ENCODE measurements at places on chromosomes 4 and X.

- no peak for DNase-seq
Measured at GRCh38 chrX:108306086-108306485, 132.1 kb downstream of the COL4A6 start.

DNA sequence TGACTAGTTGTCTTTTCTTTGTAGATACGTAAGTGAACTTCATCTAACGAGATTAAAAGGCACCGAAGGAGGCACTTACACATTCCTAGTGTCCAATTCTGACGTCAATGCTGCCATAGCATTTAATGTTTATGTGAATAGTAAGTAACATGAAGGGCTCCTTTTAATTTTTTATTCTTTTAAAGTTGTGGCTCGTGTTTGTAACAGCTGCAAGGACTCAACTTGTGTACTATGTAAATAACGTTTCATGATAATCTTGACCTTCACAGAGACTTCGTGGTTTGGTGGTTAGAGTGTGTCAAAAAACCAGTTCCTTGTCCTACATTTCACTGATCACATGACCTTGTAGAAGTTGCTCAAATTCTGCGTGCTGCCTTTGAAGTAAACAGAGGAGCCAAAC, 51.6 kb downstream of the KIT start:
- DNase-seq: no peak

- no peak for DNase-seq
Measured at GRCh38 chr4:113959539-113959937, 19.9 kb downstream of the ARSJ start.

DNA sequence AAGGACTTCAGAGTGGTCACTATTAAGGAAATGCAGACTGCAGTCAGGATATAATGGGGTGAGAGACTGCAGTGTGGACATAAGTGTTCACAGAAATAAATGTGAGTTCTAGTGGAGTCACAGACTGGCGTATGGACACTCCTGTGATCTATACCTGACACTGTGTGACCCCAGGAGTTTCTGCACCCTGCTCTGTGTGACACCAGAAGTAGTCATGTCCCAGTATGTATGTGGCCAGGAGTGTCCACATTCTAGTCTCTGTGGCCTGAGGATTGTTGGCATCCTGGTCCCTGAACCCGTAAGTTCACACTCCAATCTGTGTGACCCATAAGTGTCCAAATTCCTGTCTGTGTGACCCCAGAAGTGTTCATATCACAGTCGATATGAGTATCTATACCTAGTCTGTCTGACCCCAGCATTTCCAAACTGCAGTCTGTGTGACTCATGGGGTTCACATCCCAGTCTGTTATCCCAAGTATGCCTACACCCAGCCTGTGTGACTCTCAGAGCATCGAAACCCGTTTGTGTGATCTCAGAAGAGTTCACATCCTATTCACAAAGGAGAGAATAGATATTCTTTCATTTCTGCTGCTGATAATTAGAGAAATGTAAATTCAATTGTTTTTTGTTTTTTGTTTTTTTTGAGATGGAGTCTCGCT, 16.3 kb downstream of the WDR13 start:
- DNase-seq: no peak

- no peak for DNase-seq
Measured at GRCh38 chr4:69069085-69069484, 27.2 kb upstream of the UGT2B7 start.

DNA sequence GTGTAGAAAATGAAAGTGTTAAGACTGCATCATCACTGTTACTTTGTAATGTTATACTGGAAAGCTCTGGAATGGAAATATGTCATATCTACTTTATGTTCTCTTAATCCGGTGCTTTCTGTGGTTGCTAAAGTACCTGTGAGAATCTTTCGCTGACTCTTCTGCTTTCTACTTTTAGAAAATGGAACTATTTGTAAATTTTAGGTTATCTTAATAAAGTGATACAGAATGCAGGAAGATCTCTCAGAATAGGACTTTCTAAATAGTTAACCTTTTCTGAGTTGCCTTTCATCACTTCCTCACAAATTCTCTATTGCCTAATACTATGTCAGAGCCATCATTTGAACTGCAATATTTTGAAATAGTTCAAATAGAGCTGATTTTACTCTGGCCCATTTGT, 69.3 kb downstream of the BMP2K start:
- DNase-seq: no peak

DNA sequence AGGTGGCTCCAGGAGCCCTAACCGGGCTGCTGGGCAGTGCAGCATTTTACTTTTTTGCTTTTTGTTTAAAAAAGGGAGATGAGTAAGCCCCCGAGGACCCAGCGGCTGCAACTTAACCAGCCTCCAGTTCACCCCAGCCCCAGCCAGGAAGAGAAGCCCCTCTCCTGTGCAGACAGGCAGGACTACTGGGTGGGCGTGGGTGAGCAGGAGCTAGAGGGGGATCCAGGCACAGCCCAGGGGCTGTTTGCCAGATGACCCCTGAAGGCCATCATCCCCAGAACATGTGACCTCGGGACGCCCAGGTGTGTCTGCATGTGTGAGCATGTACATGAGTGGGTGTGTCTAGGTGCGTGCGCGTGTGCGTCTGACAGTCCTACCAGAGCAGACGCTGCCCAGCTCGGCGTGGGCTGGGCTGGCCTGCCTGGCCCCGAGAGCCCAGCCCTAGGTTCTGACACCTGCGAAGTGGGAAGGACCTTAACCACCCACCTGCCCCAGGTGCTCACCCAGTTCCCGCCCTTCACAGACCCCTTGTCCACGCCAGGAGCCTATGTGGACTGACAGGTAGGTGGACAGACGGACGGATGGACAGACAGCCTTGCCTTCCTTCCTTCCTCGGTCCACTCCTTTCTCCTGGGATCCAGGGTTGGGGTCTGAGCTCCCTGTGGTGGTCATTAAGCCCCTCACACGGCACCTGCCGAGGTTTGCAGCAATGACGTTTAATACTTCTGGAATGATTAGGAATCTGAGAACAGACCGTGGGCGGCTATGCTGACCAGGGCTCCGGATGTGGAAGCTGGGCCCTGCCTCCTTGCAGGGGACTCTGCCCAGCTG, 7.8 kb upstream of the HAUS3 start:
- DNase-seq: no peak

- no peak for DNase-seq
Measured at GRCh38 chr4:25809996-25810395, 52.8 kb downstream of the SEL1L3 start.

DNA sequence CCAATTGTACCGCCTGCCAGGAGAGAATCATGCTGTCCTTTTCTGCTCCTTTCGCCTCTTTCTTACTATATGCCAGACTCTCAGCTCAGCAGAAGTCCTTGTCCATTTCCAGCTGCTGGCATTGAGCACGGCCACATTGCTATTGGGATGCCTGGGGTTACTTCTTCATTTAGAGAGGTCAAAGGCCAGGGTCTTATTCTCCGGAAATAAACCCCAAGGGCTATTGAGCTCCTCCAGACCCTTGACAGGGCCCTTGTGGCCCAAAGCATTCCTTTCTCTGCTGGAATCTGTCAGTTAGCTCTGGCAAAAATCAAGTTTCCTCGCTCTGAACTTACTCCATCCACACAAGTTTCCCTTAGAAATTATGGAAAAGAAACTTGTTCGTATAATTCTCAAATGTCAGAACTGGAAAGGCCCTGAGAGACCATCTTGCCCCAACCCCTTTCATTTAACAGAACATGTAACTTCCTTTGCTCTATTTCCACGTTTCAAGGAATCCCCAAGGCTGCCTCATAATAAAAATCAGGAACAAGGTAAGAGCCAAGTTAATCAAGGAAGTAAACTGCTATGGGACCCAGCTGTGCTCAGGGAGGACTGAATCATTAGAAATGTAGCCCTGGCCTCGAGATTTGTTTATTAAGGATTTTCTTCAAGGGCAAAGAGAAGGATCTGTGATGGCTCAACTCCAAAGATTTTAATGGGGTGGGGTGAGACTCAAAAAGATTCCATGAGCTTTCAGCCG, 11.8 kb downstream of the AKAP4 start:
- no peak for DNase-seq

- DNase-seq: no peak
Measured at GRCh38 chr4:155548173-155548572, 118.5 kb upstream of the GUCY1A1 start.

DNA sequence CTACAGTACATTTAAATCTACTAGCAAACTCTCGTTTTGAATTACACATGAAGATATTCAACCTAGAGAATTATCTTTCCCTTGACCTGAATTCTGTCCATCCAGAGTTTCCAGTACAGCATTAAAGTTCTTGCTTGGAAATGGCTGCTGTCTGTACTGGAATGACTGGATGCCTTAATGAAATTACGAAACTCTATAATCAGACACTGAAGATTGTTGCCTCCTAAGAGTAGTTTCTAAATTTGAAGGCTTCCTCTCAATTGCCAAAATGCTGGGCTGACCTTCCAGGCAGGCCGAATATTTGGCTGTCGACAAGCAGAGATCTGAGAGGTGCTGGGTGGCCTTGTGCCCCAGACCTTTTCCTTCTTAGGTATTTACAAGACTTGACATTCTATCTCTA, 215.1 kb upstream of the GPC4 start:
- DNase-seq: no peak

DNA sequence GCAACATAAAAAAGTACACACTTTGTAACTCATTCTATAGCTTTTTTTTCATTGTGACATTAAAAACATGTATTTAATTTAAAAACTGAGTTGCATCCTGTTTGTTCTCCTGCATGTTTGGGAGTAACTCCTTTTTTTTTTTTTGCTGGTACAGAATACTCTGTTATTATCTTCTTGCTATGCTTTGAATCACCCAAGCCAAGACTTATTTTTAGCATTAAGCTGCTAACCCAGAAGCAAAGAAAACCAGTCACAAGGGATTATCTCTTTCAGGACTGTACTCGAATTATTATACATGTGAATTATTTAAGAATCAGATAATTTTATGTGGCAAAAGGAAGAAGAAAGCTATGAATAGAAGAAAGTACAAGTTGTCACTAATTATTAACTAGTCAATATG, 194.9 kb downstream of the ADAMTS3 start:
- DNase-seq: no peak

DNA sequence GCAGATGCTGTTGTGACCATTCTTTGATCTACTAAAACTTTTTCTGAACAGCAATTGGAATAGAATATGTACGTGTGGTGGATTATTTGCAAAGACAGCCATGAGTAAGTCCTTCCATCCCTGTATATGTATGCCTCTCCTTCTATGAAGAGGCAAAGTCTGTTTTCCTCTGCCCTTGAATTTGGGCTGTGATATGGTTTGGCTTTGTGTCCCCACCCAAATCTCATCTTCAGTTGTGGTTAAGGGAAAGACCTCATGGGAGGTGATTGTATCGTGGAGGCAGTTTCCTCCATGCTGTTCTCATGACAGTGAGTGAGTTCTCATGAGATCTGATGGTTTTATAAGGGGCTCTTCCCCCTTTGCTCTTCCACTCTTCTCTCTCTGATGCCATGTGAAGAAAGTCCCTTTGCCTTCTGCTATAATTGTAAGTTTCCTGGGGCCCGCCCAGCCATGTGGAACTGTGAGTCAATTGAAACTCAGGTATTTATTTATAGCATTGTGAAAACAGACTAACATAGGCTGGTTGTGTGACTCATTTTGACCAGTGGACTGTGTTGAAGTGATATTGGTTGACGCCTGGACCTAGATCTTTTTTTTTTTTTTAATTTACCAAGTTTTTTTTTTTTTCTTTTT, 108.3 kb upstream of the CAMK2D start:
- DNase-seq: no peak

DNA sequence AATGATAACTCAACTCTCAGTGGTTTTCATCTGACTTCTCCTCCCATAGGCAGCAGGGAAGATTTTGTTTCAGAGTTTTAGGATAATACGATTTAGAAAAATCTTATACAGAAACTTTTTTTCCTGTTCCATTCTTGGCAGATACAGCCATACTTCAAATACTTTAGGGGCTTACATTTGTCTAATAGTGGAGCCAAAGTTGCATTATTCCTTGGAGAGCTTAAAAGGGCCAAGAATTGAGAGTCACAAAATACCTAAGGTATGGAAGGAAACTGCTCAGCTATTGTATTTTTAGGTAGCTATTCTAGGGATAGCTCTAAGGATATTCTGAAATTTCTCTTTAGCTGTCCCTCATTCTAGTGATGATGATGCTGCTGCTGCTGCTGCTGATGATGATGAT, 132.9 kb upstream of the PTCHD1 start:
- DNase-seq: no peak

DNA sequence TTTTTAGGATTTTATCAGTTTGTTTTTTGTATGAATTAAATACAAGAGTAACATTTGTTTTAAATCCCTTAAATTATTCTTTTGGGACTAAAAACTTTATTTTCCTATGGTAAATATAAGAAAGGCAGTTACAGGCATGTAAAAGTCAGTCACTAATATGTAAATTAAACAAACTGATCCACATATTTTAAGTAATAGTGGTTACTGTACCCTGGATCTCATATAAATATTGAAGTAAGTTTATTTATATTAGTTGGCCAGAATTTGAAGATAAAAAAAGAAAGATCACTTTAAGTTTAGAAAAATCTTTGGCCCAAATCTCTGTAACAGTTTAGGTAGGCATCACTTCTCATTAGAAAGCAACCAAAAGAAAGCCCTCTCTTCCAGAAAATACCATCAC, 45.8 kb downstream of the LDB2 start:
- no peak for DNase-seq
